ENCODE measurements at places on chromosomes 16 and 17. TPM values are rescaled to one million over a fixed set of nuclear protein-coding genes. Genes with fewer than 3 reads are reported as not detected.

DNA sequence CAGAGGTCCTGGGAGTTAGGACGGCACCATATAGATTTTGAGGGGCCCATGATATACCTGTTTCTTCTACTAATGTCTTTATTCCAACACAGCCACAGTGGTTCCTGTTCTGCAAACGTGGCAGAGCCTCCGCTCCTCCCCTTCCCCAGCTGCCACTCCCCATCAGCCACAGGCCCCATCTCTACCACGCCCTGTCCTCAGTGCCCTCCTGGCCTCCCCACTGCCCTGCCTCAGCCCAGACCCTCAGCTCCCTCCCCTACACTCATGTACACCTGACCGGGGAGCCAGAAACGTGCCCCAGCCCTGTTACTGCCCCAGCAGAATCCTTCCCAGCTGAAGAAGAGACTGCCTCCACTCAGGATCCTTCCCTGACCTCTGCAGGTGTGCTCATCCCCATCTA lies 11.9 kb upstream of the RBFOX3 start:
- no peak for DNase-seq

GRCh38 chr16:10987361-10988163 lies 43.2 kb downstream of the CLEC16A start:
- no peak for DNase-seq

- DNase-seq = no peak
These were observed 1.2 kb upstream of the MT2A start for GRCh38 chr16:56607109-56607618.

- no peak for DNase-seq
These were observed 37.0 kb downstream of the STXBP4 start for GRCh38 chr17:55005520-55005919.

Gene TNS4
- total RNA-seq = not detected

GRCh38 chr16:73558219-73558618 lies 510.3 kb upstream of the ZFHX3 start:
- no peak for DNase-seq

Gene CA7
- total RNA-seq = not detected

GRCh38 chr16:66844342-66845079 lies at the start of gene CA7:
Gene CA7 (plus strand): TSS chr16:66844414. CDS start chr16:66844488, 74 bp downstream.
- DNase-seq = no peak

Gene GP1BA
- not detected for total RNA-seq

- DNase-seq = no peak
These were observed 3.7 kb upstream of the ADAT1 start for GRCh38 chr16:75626806-75627205.

Gene TP53TG3B
- not detected for total RNA-seq

DNA sequence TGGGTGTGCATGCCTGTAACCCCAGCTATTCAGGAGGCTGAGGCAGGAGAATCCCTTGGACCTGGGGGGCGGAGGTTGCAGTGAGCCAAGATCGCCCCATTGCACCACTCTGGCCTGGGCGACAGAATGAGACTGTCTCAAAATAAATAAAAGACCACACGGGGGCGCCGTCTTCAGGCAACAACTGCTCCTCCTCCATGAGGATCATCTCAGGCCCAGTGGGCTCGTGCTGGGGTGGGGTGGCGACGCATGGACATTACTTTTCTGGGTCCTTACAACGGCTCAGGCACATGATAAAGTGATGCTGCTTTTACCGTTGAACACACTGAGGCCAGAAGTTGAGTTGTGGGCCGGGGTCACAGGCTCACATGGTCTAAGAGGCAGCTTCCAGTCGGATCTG lies 56.2 kb downstream of the PRMT7 start:
- no peak for DNase-seq

Data from cerebellum (tissue), 4 donors.